ENCODE measurements at places on chromosomes 3 and 15.

- DNase-seq, result no peak
Observed at GRCh38 chr3:67018105-67018788, 20.1 kb downstream of the KBTBD8 start.

DNA sequence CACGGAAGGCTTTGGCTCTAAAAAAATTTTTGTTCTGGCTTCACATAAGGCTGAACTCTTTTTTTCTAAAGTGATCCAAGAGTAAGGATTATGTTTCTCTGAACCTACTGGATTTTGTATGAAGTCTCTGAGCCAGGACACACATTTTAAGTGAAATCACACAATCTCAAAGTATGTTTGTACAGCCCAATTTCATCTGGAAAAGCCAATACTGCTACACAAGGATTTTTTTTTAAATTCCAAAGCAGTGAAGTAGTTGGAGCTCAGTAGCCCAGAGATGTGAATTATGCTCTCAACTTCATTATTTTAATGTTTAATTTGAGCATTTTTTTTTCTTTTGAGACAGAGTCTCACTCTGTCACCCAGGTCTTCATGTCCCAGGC is 243.9 kb downstream of the FAM43A start:
- no peak for DNase-seq

DNA sequence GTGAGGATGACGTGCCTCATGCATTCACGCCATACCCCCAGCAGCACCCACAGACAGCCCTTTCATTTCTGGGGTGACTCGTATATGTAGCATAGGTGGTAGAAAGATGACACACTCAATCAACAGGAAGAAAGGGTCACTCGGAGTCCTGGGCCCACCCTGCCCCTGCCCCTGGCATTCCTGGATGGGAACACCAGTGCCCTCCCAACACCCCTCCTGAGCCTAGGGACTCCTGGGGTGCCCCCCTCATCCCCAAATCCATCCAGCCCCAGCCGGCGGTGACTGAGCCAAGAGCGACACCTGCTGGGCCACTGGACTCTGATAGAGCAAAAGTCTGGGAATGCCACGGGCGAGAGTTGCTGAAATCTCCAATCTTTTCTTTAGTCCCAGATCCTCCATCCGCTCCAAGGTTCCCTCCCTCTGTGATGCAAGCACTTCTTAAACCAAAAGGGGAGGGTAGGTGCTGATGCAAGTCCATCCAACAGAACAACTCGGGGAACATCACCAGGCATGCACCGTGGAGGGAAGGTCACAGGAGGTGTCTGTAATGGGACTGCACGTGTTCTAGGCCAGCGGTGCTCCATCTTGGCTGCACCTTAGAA is 31.1 kb downstream of the ACAN start:
- DNase-seq, result peak; percentile 7

GRCh38 chr15:58260205-58260724 is 122.1 kb downstream of the AQP9 start:
- no peak for DNase-seq

GRCh38 chr3:44510000-44510368 is 32.5 kb upstream of the ZNF445 start:
- DNase-seq, result no peak

- no peak for DNase-seq
Observed at GRCh38 chr3:49157289-49157688, 8.8 kb downstream of the CCDC71 start.

GRCh38 chr15:76974456-76975036 is 20.4 kb upstream of the PSTPIP1 start:
- no peak for DNase-seq

GRCh38 chr3:182683453-182683852 is 109.9 kb upstream of the ATP11B start:
- DNase-seq, result peak; percentile 47

DNA sequence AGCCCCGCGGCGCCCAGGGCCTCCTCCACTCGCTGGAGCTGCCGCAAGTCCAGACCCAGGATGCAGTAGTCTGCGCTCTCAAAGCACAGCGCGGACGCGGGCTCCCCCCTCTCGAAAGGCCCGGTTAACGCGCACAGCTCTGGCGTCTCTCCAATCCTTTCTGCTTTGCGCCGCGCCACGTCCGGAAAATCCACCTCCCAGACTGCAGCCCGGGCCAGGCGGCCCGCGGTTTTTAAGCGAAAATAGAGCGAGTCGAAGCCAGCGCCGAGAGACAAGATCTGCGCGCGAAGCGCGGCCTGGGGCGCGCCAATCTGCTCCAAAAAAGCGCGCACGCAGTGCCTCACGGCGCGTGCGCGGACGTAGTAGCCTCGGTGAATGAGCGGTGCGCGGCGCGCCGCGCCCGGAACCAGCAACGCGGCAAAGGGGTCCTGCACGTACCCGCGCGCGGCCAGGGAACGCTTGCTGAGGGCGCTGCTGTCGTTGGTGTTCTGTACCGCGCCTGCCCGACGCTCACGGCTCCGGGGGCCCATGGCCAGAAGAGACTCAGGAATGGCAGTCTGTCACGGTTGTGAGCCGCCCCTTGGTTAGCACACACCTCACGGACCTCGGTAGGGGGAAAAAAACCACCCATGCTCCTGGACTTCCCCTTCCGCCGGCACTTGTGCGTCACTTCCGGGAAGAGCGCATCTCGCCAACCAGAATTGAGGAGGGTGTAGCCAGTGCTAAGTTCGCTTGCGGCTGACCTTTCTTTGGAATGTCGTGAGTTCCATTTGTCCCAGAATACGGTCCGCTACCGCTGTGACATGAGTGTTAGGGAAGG is at the start of gene LCMT2:
LCMT2 (minus strand) TSS at position 614 of the 820 bp plus-strand sequence; CDS start at position 530, 84 bp downstream.
- DNase-seq, result peak; percentile 86

GRCh38 chr3:76308541-76308940 is 523.2 kb upstream of the ZNF717 start:
- no peak for DNase-seq

DNA sequence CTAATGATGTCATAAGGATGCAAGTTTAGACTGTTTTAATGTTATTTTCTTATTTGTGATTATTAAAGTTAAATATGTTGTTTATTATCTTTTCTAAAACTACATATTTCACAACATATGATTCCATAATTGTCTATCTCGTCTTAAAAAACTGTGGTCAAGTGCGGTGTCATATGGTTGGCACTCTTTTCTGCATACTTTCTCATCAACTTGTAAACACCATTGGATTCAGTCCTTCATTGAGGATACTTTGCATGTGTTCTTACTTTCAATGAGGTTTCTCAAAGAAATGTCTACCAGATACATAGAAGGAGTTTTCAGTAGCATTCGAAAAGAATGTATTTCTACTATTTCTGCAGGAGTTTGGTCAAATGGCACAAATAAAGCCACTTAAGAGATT is 22.0 kb upstream of the ALPK3 start:
- DNase-seq, result no peak

DNA sequence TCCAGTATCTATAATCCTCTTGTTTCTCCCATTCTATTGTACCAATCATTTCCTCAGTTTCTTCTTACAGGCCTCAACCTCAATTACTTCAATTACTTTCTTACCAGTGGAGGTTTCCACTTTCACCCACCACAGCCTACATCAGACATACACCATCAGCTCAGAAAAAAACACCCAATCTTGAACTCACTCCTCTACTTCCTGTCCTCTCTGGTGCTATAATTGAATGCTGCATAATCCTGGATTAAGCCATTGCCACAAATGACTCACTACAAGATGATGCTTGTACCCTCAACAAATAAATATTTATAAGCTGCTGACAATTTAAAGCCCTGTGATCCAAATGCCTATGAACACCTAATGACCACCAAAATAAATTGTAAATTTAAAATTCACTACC is 18.5 kb downstream of the RYK start:
- DNase-seq, result no peak

- no peak for DNase-seq
Observed at GRCh38 chr3:196246612-196247308, 30.4 kb downstream of the SLC51A start.

DNA sequence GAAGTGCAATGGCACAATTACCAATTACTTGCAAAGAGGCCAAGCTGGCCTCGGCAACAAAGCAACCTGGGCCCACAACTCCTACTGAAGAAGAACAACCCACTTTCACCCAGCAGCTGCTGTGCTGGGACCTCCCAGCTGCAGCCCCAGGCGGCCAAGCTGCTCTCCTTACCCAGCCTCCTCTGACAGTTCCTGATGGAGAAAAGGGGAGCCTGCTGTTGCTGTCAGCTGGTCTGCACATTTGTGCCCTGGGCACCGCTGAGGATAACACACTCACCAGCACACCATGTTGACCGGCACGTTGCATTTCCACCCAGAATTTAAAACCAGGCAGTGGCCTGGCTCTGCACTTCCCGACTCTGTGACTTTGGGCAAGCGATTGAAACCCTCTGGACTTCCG is 33.6 kb downstream of the SSUH2 start:
- no peak for DNase-seq

DNA sequence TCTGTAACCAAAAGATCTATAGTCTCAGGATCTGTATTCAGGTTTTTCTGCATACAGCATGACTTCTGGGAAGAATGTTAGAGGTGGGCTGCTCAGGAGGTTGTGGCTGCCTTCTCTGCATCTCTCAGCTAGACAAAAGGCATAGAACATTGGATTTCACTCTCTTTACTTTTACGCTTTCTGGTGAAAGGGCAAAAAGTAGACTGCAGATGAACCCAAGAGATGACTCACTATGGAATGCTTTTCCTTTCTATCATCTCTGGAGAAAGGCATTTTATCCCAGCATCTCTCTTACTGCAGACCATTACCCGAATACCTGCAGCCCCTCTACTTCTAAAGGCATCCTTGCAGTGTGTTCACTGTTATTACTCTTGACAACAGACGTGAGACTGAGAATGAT is 222.2 kb downstream of the WNT5A start:
- no peak for DNase-seq
